Glomerular endothelial cell (primary cell): ENCODE measurements at places on chromosomes 12 and 14. TPM values are rescaled to one million over a fixed set of nuclear protein-coding genes. Genes with fewer than 3 reads are reported as not detected.

The KRT2 gene
- total RNA-seq: not detected in 2 replicates

The FGF6 gene
- not detected in 2 replicates for total RNA-seq

The RTN1 gene
- 3.7 and 6.5 TPM in 2 replicates for total RNA-seq

The SMOC1 gene
- total RNA-seq: 1.1 TPM in 1 of 2 replicates, not detected in the other

The PTPRB gene
- 58.9 and 147 TPM in 2 replicates for total RNA-seq
